GM12891 (cell line): ENCODE measurements at places on chromosomes 12 and 14.

DNA sequence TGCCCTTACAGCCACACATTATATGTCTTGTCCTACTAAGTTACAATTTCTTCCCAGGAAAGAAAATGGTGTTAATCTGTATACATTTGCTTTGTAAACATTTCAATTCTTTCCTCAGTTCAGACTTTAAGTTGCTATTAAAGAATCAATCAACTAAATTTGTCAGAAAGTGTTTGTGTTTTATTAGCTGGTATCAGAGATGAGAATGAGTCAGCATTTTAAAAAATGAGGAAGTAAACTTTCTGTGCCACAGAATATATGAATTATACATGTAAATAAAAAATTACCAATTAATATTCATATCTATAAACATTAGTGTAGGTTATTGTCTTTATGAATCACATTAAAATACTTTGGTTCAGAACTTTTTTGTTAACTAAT lies 82.0 kb downstream of the LMO3 start:
- DNase-seq: no peak

GRCh38 chr14:23302290-23303225 lies at the start of gene PPP1R3E:
Gene PPP1R3E (minus strand): TSS chr14:23302859. CDS start chr14:23302576, 283 bp downstream.
- peak; percentile 64 for DNase-seq

DNA sequence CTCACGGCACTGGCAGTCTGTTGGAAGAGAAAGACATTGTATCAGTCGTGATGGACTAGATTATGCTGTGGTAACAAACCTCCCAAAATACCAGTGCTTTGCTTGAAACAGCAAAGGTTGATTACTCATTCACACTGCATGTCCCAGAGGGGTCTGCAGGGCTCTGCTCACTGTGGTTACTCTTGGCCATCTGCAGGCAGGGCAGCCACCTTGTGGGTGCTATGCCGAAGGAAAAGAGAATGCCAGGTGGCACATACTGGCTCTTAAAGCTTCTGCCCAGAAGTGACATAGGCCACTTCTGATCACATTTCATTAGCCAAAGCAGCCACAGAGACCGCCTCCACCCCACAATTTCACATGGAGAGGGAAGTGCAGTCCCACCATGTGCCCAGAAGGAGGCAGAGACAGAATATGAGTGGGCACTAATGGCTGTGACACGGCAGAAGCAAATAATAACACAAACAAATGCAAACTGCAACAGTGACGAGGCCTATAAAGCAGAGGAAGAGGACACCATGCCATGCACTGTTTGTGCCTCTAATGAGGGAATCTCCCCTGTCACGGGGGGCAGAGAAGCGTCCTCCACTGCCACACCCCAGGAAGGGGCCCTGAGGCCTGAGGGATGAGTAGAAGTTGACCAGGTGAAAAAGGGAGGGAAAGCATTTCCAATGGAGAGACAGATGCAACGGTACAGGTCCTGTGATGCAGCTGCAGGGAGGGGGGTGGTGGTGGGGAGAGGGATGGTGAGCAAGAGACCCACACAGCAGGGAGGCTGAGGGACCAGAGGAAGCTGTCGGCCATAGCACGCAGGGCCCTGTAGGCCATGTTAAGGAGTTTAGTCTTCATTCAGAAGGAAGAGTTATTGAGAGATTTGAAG lies 51.7 kb upstream of the KICS2 start:
- DNase-seq: no peak

DNA sequence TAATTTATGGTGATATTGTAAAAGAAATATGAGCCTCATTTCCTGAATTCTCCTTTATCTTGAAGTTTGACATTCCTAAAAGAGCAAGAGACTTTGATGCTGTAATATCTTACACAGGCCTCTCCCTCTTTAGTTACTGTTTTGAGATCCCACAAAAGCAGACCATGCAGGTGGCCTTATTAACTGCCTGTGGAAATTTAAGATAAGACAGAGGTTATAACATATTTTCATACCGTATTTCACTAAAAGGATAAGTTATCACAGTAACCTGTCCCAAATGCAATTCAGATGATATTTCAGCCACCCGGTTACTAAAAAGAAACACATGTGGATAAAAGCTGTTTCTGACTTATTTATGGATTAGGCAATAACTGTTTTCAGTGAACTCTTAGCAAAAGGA lies 150.1 kb downstream of the NAV3 start:
- no peak for DNase-seq

GRCh38 chr14:35369701-35370191 lies 34.8 kb downstream of the NFKBIA start:
- DNase-seq: no peak

- no peak for DNase-seq
Measured at GRCh38 chr14:94844593-94845152, 74.8 kb upstream of the GSC start.

DNA sequence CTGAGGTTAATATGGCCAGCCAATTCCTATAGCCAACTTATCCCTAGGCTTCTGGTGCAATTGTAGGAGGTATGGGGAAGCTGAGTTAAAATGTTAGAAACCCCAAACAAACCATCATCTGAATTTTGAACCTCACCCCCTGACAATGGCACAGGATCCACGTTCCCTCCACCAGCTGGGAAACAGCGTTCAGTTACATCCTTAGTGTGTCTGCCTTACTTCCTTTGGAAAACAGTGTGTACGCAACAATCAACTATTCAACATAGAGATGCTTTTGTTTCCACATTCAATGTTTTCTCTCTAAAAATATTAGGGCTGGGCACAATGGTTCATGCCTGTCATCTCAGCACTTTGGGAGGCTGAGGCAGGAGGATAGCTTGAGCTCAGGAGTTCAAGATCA lies 203.4 kb downstream of the TTC7B start:
- DNase-seq: no peak

DNA sequence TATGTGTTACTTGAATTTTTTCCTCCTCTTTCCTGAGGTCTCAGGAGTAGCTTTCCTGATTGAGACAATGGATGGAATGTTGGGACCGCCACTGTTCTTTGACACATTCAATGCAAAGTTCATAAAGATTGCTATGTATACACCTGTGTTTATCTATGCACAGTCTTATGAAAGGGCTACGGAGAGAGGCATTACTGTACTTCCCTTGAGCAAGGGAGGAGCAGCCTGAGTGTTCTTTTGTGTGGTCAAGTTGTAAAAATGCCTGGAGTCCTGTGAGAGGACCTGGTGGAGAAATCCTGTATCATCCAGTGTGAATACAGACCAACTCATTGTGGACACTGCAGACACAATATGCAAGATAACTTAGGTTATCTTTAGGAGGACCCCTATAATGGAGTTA lies 1.2 kb downstream of the SRGAP1 start:
- DNase-seq: no peak

GRCh38 chr12:96285158-96285557 lies 91.0 kb downstream of the ELK3 start:
- no peak for DNase-seq

GRCh38 chr14:32808644-32809043 lies 130.0 kb upstream of the NPAS3 start:
- DNase-seq: no peak

- DNase-seq: no peak
Measured at GRCh38 chr12:104963757-104964156, 5.7 kb upstream of the SLC41A2 start.
